ENCODE measurements at places on chromosomes 7 and 10.

DNA sequence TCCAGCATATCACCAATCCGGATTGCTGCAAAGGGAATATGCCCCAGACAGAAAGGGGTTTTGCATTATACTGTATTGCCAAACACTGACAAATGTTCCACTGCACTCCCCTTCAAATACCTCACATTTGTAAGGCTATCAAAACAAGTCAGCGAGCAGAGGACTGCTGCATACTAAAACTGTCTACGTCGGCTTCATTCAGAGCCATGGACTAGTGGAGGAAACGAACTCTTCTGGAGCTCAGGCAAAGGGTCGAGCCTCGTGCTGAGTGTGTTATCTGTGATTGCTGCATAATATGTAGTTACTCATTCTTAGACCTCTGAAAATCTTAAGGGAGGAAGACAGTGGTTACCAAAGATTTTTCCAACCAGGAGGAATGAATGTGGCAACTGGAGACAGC lies 200.2 kb downstream of the DYNC1I1 start:
- ATAC-seq: no peak

GRCh38 chr7:30848121-30848855 lies 63.4 kb upstream of the AQP1 start:
- ATAC-seq: no peak

DNA sequence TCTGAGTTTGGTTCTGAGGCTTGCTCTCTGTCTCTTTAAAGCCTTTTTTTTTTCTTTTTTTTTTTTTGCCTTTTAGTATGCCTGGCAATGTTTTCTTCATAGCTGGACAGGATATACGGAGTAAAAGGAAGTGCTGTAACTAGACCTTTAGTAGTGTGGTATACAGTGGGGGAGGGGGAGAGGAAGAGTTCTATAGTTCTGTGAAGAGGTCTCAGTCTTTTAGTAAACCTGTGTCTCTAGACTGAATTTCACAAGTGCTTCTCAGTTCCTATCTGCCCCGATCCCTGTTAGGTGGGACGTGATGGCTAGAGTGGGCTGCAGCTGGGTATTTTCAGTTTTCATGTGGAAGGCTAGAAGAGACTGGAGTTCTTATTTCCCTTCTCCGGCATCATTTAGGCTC lies 3.1 kb upstream of the ABCC2 start:
- ATAC-seq: peak; percentile 46

DNA sequence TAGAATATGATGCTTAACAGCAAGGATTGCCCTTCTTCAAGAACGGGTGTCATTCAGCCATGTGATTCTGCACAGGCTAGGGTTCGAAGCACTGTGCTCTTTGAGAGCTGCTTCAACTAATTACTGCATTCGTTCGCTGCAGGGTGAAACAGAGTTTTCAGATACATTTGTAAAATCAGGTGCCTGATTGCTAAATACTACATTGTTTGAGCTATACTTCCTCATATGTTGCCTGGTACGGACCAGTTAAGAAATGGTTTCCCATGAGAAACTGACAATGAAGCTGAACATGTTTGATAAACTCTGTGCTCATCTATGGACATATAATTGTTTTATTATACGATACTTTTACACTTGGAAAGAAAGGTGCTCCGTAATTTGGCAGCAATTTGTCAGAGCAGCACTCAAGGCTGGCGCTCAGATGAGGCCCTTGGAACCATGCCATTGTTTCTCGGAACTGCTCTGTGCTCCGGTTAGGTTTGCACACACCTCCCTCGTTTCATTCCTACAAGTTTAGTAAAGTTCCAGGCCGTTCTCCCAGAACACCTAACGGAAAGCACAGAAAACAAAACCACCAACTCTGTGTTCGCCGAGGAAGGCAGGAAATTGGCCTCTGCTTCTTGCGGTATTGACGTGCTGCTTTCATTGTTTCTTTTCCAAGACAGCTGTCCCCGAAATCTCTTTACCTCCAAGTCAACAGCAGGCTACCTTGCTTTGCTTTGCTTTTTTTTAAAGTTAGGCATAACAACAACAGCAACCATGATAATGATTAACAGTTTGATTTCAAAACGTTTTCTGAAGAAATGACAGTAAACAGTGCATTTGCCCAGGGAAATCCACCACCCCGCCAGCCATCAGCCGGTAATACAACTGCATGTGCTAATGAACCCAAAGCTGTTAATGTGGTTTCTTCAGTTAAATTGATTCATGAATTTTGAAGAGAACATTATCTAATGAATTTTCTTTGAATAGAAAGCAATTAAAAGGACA lies 206.9 kb downstream of the EBF3 start:
- ATAC-seq: no peak

- no peak for ATAC-seq
These were observed 80.2 kb upstream of the SEMA3C start for GRCh38 chr7:80999100-80999499.

- ATAC-seq: no peak
These were observed 56.8 kb downstream of the AUTS2 start for GRCh38 chr7:69654849-69655707.

DNA sequence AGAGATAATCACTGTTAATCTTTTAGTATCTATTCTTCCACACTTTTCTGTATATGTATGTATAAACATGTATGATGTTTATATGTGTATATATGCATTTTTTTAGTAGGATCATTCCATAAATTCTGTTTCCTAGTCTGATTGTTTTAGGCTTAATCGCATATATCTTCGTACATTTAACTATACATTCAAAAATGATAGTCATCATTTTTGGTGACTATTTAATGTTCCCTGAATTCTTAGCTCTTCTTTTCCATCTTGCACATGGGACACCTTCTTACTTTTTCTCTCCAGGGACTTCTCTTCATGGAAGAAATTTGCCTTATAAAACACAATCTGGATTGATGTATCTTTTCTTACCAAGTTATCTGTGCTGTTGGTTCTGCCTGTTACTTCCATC lies 42.1 kb downstream of the ZNF277 start:
- ATAC-seq: no peak

- ATAC-seq: no peak
These were observed 151.5 kb downstream of the ANK3 start for GRCh38 chr10:60237977-60238758.

GRCh38 chr7:42012786-42013360 lies 224.1 kb downstream of the GLI3 start:
- ATAC-seq: no peak

GRCh38 chr7:35729061-35729783 lies 34.3 kb upstream of the HERPUD2 start:
- no peak for ATAC-seq

DNA sequence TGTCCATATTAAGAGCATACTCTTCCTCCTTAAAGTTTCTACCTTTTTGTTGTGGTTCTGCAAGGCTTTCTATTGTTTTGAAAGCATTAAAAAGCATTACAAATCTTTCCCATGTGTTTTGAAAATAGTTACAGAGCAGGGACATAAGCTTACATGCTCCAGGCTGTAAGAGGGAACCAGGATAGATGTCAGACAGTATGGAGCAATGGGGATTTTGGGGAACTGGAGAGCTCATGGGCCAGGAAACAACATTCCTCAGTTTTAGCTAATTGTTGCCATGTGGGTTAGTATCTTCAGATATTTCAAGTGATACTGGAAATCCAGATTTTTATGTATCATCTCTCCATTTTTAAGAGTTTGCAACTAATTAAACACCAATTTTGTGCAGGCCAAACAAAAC lies 3.5 kb downstream of the MDFIC start:
- no peak for ATAC-seq
